Kasumi-1 (cell line): ENCODE measurements at places on chromosomes 1 and 21.
A peak's percentile ranks its signal among the peaks of the same experiment; 100 is the strongest.

DNA sequence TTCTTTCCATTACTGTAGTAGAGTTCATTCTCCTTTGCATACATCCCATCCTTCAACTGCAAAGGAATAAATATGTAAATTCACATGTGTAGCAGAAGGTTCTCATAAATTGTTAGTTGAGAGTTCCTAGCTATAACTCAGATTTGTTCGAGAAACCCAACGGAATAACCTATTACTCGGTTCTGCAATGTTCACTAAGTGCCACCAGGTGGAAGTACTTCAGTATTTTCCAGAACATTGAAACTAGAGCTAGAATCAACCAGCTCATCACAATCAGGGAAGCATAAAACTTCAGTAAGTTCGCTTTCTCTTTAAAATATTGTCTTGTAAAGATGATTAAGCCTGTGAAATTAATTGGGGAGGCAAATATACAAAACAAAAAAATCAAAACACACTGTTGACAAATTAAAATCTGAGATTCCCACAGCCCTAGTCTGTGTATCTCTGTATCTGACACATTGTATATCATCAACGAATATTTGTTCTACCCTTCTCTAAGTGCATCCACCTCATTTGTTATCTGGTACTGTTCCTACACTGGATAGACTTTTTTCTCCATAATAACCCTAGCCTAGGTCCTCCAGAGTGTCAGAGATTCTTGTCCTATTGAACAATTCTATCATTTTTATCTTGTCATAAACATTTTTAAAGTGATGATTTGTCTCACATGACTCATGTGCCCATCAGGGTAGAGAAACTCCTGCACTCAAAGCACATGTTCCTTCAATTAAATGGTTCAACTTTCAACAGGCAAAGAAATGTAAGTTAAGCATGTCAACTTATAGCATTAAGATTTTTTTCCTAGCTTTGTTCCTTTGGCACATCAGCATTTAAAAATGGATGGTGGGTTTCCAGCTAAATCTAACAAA, 31.9 kb downstream of the MROH9 start:
- peak; percentile 62 for DNase-seq

DNA sequence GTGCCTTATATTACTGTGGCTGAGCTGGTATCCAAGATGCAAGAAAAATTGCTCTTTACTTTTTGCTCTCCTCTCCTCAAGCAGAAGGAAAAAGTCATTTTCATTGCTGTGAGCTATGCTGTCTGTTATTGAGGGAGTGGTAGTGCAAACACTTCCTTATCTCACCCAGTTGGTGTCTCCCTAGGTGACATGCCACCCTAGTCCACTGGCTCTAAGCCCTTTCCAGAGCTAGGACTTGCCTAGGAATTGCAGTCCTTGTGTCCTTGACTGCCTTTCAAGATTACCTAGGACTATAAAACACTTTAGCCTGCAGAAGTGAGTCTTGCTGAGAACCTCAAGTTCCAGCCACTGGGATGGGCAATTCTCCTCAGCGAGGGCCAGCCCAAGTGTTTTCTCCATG, 458.3 kb downstream of the MRPL39 start:
- DNase-seq, result no peak

DNA sequence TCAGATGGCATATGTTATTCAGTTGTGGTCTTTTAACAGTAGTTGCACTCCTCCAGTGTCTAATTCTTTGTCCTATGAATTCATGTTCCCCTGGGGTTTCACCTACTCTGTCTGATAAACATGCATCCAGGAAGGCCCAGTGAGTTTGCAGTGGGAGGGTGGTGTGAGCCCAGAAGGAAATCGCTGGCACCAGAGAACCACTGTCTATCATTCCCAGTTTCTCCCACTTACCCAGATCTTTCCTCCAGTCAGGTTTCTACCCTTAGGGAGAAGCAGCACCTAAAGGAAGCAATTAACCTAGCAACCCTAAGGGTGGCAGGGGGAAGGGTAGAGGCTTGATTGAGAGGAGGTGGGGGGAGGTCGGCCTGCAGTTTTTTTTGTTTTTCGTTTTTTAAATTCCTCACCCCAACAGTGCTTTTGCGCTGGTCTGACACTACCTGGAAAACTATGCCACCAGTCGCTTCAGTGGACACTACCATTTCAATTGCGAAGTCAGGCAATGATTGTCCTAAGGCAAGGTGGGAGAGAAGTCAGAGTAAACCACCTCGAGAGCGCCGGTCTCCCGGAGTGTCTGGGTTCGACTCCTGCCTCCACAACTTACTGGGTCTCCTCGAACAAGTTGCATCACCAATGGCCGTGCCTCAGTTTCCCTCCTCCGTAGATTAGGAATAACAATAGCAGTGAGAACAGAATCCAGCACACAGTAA, 766 bp upstream of the SLC44A3 start:
- no peak for DNase-seq

GRCh38 chr1:180386745-180387367, 115.5 kb downstream of the ACBD6 start:
- no peak for DNase-seq

DNA sequence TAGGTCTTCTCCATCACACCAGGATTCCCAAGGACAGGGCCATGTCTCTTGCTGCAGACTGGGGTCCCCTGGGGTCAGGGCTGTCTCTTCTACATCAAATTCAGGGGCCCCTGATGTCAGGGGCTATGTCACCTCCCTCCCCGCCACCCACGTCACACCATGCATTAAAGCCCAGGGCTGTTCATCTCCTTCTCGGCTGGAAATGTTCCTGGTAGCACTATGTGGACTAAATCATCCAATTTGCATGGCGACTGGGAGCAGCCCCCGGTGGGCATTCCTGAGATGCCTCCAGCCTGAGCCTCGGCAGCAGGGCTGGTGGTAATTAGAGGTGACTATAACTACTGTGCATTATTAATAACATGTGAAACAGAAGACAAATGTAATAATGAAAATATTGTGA, 151.7 kb upstream of the HMGB4 start:
- no peak for DNase-seq
